Activated T-cell treated with anti-CD3 and anti-CD28 coated beads, Interleukin-2, amount 50 U/mL, for 4 hours (primary cell): ENCODE measurements at places on chromosomes 4 and X.

- DNase-seq, result no peak
Measured at GRCh38 chrX:103688946-103689345, 2.4 kb upstream of the MORF4L2 start.

DNA sequence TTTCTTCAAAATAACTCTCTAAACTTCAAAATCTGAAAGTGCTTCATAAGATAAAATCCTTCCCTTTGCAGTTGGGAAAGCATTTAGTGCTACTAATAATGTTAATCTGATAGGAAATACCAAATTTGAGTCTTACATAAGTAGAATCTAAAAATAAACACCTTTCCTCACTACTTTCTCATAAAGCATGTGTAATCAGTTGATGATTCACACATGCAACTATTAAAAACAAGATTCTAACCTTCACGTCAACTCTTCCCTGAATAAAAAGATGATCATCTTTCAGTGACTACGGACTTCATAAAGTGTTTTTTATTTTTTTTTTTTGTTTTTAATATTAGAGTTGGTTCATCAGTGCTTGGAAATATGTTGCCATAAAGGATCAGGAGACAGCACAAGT, 172.6 kb downstream of the ACTRT1 start:
- no peak for DNase-seq

DNA sequence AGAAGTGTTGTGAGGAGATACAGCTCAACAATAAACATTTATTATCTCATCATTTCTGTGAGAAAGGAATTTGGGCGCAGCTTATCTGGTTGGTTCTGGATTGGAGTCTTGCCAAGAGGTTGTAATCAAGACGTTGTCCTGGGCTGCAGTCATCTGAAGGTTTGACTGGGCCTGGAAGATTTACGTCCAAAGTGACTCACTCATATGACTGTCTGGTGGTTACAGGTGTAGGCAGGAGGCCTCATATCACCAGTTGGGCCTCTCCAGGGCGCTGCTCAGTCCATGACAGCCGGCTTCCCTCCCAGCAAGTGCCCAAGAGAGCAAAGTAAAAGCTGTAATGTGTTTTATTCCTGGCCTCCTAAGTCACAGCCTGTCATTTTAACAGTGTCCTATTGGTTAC, 106.3 kb downstream of the USP46 start:
- DNase-seq, result no peak

- no peak for DNase-seq
Measured at GRCh38 chr4:3287972-3288570, 4.8 kb upstream of the RGS12 start.

DNA sequence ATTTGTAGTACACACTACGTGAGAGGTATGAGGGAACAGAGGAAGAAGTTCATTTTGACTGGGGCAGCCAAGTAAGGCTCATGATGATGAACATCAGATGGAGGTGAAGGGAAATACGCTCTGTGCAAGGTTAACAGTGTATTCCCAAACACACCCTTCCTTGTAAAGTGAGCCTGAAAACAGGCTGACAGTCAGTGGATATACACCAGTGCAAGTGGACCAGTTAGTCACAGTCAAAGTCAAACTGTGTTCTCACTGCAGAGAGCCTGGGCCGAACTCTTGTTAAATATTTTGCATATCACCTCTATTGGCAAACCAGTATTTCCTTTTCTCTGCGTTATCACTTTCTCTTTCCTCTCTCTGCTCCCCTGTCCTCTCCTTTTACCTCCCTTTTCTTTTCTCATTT, 23.4 kb upstream of the RHOH start:
- no peak for DNase-seq

- no peak for DNase-seq
Measured at GRCh38 chr4:140575489-140575888, 6.7 kb upstream of the UCP1 start.

GRCh38 chr4:39970671-39971640, 6.8 kb downstream of the PDS5A start:
- DNase-seq, result no peak

- no peak for DNase-seq
Measured at GRCh38 chrX:119758731-119759247, 401 bp downstream of the SOWAHD start.

DNA sequence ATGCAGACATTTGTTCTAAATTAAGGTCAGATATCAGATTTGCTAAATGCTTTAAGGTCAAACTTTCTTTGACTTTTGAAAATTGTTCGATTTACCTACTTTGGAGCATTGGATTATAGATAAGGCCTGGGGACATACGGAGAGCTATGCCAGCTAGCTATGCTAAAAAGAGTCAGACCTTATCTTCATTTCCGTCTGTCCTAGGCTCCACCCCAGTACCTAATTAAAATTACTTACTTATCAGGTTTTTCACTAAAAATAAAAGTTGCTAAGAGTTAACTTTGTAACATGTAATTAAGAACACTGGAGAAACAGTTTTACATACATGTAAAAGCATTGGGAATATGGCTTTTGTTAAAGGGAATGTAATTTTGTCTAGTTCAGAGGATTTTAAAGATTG, 7.1 kb upstream of the TMEM35A start:
- no peak for DNase-seq

- DNase-seq, result no peak
Measured at GRCh38 chr4:61994036-61994435, 793.9 kb downstream of the ADGRL3 start.

- no peak for DNase-seq
Measured at GRCh38 chr4:94338681-94339351, 3.8 kb downstream of the HPGDS start.

DNA sequence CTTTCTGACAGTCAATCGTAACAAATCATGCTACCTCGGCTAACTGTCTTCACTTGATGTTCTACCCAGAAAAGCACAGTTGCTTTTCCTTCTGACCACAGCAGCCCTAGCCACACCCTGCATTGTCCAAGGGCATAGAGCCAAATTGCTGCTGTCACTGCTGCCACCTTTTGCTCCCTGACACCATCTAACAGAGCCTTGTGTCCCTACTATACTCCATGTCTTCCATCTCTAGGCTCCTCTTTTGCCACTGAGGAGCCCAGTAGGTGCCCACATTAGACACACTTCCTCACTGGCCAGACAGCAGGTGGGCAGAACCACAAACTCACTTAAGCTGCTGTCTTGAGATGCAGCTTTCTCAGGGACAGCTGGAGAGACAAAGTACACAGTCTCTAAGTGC, 91.4 kb downstream of the ANXA3 start:
- DNase-seq, result no peak

- peak; percentile 82 for DNase-seq
Measured at GRCh38 chrX:154308108-154308946, 12.7 kb downstream of the TKTL1 start.

DNA sequence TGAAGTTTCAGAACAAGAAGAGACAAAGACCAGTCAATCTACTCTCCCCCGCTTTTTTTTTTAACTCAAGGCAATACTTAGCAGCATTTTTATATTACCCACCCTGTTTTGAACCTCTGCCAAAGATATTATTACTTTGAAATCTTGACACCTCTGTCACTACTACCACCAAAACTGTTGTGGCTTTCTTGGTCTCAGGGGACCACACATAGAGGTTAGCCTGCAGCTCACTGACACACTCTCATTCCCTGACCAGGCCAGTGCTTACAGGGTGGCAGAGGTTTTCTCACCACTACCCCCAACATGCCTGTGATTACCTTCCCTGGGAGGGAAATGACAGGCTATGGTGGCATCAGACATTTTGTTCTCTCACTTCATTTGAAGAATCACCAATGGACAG, 137.4 kb upstream of the STIM2 start:
- no peak for DNase-seq

GRCh38 chrX:35006361-35006760, 63.8 kb downstream of the FAM47B start:
- no peak for DNase-seq

DNA sequence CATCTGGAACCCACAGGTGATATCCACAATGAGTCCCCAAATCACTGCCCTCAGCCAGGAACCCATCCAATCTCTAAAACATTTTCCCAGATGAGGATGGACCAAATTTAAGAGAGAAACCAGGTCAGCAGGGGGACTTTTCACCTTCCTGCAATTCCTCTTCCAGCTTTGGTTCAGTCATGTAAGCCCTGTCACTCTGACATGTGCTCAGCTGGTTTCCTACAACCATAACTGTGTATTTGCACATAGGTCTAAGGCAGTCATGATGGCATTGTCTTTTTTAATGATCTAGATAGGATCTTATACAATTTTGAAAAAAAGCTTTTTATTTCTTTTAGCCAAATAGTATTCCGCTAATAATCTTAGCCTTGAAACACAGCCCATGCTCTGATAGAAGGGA, 6.5 kb downstream of the CXXC4 start:
- no peak for DNase-seq

DNA sequence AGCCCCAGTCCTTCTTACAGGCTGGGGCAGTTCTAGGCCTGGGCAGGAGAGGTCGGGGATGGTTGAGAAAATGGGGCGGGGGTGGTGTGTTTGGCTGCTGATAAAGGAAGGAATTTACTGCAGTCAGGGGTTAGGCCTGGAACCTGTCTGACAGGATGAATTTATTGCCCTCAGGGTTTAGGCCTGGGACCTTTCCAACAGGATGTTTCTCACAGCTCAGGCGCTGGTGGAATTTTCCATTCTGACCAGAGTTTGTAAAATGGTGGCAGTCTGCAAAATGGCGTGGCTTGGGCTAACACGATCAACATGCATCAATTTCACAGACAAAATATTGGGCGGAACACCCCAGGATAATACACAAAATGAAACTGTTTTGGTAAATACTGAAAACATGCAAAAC, 83.5 kb upstream of the SPIN4 start:
- DNase-seq, result no peak

DNA sequence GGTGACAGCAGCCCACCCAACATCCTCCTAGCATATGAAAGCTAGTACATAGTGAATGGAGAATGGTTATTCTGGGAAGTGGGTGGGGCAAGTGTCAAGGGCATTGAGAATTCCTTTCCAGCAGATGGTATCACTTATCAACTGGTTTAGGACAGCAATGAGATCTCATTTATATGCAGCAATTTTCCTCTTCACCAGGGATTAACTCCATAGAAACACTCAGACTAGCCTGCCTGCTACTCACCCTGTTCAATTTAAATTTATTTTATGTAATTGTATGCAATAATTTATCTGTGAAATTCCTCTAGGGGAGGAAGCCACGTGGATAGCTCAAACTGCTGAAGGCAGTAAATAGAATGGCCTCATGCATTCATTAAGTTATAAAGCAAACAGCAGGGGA, 101.6 kb upstream of the MID1IP1 start:
- no peak for DNase-seq

DNA sequence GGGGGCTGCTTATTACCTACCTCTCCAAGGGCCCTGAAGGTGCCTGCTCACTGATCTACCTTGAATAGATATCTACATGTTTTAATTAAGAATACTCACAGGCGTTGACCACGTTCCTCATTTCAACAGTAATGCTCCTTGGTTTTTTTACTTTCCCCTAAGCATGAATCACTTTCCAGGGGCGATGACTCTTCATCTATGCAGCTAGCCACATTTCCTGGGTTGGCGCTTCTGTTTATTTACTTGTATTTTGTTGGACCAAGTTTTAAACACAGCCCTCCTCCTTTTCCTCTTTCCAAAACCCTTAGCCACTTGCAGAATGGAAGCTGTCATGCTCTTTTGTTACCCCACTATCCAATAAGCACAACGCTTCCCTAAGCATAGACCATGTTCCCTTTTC, 50.8 kb downstream of the CBLL2 start:
- DNase-seq, result no peak
